Caco-2 (cell line): ENCODE measurements at places on chromosomes 3 and 15. TPM values are rescaled to one million over a fixed set of nuclear protein-coding genes. Genes with fewer than 3 reads are reported as not detected.
A peak's percentile ranks its signal among the peaks of the same experiment; 100 is the strongest.

The LSM3 gene
- total RNA-seq = 19.1 and 20.5 TPM in 2 replicates

The NUTM1 gene
- total RNA-seq = not detected in 2 replicates

The SLCO2A1 gene
- total RNA-seq = 2.2 and 2.5 TPM in 2 replicates

The RBP2 gene
- 26.9 and 28.0 TPM in 2 replicates for total RNA-seq

The ARHGAP31 gene
- 0.25 and 0.49 TPM in 2 replicates for total RNA-seq

The HGD gene
- total RNA-seq = 76.3 and 102 TPM in 2 replicates

The TMEM43 gene
- total RNA-seq = 33.0 and 35.2 TPM in 2 replicates

The C3orf22 gene
- not detected in 2 replicates for total RNA-seq

The TNNC1 gene
- 36.1 and 40.5 TPM in 2 replicates for total RNA-seq

The CPA3 gene
- not detected in 2 replicates for total RNA-seq

The REC114 gene
- not detected in 2 replicates for total RNA-seq

The POLQ gene
- 15.4 and 17.2 TPM in 2 replicates for total RNA-seq

The GADL1 gene
- total RNA-seq = 4.7 and 6.2 TPM in 2 replicates

The TRMT10C gene
- 25.7 and 28.1 TPM in 2 replicates for total RNA-seq

The NEDD4 gene
- total RNA-seq = 27.0 and 33.9 TPM in 2 replicates

The ZNF80 gene
- total RNA-seq = not detected in 2 replicates

The C2CD4A gene
- total RNA-seq = 0.11 and 0.19 TPM in 2 replicates

The FAM107A gene
- total RNA-seq = not detected in 2 replicates

The THRB gene
- 17.5 and 19.4 TPM in 2 replicates for total RNA-seq

The RYR3 gene
- total RNA-seq = 0.66 TPM in 1 of 2 replicates, not detected in the other

- DNase-seq = no peak
Measured at GRCh38 chr3:28326458-28326926, 22.0 kb upstream of the ZCWPW2 start.

DNA sequence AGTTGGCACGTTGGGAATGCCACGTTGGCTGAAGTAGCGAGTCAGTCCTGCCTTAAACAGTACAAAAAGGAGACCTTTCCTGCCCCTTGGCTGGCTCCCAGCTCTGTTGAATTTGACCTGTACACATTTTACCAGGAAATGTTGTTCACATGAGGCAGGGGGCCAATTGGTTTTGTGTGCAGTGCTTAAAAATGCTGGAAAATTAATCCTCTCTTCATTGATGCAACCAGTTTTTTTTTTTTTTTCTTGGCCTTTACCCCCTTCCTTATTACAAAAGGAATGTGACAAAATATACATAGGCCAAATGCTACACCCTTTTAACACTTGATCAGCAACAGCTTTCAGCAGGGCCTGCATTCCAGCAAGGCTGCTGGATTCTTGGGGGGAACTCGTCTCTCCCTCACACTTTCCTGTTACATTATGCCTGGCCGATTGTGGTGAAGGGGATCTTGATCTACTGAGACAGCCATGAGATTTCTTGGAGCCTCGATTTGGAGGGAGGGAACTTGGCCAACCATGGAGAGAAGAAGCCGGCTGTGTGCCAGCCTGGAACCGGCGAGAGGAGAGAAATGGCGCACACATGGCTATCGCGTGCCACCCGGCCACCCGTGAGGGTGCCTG is 93.1 kb downstream of the DNASE1L3 start:
- no peak for DNase-seq

- DNase-seq = no peak
Measured at GRCh38 chr15:28167042-28167441, 67.9 kb upstream of the OCA2 start.

GRCh38 chr15:69125236-69125635 is 35.2 kb upstream of the GLCE start:
- DNase-seq = no peak

GRCh38 chr3:171876680-171877147 is 33.6 kb downstream of the TMEM212 start:
- DNase-seq = no peak

GRCh38 chr15:49521802-49522201 is 98.8 kb downstream of the FGF7 start:
- DNase-seq = peak; percentile 11

GRCh38 chr3:99637368-99638111 is 854 bp upstream of the COL8A1 start:
- no peak for DNase-seq

DNA sequence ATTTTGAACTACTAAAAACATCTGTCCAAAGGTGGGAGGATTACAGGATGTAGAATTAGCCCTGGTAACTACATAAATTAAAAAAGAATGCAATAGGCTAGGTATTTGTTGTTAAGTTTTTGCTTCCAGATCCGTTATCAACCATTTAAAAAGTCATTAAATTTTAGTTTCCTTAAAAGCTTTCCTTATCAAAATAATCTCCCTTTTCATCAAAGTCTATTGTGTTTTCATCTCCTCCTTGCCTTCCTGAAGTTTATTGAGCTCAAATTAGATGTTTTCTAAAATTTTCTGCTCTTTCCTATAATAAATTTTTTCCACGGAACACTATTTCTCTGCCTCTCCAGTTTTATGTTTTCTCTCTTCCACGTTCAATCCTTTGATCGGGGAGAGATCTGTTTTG is 108.6 kb downstream of the MEX3B start:
- DNase-seq = no peak

DNA sequence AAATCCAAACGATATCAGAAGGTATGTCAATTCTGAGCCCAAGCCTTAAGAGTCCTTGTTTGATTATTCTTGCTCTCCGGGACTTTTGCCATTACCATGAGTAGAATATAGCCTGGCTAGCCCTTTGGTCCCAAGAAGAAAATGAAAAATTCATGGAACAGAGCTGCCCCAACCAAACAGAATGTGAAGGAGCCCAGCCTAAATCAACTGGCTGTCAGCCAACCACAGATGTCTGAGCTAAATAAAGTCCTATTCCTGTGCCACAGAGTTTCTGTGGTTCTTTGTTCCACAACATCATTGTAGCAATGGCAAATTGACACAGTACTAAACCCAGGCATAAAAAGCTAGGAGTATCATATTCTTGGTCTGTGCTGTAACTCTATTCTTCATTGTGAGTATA is 185.2 kb downstream of the CPNE4 start:
- no peak for DNase-seq

- no peak for DNase-seq
Measured at GRCh38 chr15:58517682-58518525, 86.1 kb downstream of the LIPC start.

- no peak for DNase-seq
Measured at GRCh38 chr3:190737446-190737845, 125.0 kb downstream of the GMNC start.

DNA sequence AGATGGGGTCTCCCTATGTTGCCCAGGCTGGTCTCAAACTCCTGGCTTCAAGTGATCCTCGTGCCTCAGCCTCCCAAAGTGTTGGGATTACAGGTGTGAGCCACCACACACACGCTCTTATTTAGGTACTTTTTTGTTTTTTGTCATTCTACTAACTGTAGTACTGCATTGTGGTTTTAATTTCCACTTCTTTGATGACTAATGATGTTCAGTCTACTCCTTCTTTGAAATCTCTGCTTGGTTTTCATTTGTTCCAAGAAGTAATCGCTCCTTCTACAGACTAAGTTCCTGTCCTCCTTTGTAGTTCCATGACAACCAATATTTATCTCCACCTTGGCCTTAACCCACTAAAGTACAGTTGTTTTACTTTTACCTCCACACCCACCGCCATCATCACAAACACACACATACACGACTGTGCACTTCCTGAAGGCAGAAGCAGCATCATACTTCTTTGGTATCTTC is 529 bp upstream of the DLEC1 start:
- no peak for DNase-seq

- no peak for DNase-seq
Measured at GRCh38 chr15:56286213-56286612, 42.5 kb upstream of the RFX7 start.

DNA sequence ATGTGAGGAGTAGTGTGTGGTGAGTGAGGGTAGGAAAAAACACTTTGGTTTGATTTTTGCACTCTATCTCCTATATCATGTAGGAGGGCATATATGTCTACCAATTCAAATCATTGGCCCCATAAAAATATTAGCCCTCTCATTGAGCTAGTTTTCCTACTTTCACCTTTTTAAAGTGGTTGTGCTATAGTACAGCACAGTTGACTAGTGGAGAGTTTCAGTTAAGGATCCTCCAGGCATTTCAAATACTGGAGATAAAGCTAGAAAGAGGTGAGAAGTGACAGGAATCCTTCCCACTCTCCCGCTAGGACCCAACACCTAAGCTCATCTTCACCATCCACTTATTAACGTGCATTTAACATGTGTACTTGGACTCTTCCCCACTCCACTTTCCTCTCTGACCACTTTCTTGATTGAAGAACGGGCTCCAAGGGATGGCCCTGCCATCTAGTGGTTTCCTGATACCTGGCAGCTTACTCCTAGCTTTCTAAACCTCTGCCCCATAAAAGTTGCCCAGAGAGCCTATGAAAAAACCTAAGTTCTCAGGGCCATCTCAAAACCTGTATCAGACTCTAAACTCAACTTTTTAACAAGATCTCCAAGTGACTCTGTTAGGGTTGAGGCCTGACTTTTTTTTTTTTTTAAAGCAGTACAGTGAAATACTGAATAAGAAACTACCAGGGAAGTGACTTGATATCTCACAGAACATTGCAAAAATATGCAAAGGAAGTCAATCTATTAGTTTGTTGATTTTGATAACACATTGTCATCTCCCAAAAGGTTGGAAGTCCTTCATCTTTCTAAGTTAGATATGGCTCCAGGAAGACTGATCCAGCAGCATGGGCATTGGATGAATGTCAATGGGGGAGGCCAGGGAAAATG is 17.9 kb downstream of the IL12A start:
- peak; percentile 63 for DNase-seq

DNA sequence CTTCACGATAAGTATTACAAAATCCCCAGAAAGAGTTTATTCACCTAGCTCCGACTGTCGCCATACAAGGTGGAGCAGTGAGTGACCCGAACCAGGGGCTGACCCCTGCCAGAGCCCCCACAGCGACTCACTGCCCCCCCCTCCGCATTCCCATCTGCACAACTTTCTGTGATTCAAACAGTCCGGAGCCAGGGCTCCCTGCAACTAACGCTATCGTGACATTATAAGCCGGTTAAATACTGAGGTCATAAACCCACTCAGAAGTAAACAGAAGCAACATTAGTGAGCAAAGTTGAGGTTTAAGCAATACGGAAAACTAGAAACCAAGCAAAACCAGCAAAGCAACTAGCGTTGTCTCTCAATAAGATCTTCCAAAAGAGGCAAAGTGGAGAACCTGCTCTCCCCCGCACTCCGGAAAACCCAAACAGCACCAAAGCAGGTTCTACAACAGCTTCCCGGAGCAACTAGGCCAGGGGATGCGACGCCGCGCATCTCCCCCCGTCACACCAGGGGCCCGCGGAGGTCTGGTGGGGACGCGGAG is 642 bp downstream of the SCAP start:
- no peak for DNase-seq

DNA sequence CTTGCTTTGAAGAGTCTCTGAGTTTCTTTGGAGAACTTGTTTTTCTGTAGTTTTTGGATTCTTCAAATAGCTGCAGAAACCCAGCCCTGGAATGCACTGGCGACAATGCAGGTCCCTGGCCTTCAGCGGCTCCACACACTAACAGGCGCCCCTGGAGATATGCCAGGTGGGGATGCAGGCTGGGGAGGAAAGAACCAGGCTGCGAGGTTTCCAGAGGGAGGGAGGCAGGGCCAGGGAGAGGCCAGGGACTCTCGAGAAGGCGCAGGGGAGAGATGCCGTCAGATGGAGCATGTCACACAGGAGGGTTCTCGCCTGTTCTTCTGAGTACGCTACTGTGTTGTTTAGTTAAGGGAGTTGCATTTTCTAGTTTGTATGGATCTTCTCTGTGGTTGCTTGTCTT is 283.1 kb downstream of the GABRG3 start:
- no peak for DNase-seq

- DNase-seq = no peak
Measured at GRCh38 chr3:71447803-71448202, 135.7 kb downstream of the FOXP1 start.

DNA sequence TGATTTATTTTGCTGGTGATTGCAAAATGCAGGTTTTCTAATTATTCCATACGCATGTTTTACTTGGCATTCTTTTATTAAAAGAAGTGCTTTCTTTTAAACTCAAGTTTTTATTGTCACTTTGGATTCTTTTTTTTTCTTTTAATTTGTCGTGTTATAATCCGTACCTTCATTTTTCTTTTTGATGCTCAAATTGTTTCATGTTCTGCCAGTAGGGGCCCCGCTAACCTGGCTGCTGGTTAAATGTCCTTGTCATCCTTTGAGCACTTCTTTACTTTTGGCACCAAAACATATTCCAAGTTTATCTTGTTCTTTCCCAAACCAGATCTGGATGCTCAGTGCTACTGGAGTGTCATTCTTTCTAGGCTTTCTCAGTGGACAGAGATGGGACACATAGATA is 31.6 kb downstream of the MED12L start:
- DNase-seq = peak; percentile 12

- no peak for DNase-seq
Measured at GRCh38 chr3:73036694-73037591, 24.5 kb upstream of the EBLN2 start.

GRCh38 chr15:58369261-58369701 is 62.5 kb upstream of the LIPC start:
- DNase-seq = no peak

- no peak for DNase-seq
Measured at GRCh38 chr3:34742151-34742550, 897.2 kb upstream of the ARPP21 start.

DNA sequence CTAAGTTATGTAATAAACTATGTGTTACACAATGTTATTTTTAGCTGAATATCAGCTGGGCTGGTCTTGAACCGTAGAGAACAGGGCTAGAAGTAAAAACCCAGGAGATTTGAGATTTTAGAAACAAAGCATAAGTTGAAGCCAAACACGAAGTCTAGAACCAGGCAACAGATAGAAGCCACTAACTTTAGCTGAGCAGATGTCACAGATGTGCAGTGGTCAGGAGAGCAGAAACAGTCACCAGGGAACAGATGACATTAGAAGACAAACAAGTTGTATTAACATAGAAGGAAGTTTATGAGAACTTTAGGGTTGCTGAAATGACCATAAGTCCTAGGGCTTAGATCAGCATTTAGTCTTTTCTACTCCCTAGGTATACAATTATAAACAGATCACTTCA is 731.0 kb downstream of the ZNF385D start:
- no peak for DNase-seq

DNA sequence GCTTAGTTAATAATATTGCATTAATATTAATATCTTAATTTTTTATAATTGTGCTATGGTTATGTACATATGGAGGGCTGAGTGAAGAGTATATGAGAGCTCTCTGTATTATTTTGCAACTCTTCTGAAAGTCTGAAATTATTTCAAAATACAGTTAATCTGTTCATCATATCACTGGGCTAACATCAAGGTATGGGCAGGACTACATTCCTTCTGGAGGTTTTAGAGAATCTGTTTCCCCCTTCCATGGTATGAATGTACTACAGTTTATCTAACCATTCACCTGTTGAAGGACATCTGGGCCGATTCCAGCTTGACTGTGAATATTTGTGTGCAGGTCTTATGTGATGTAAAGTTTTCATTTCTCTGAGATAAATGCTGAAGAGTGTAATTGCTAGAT is 5.1 kb downstream of the IL20RB start:
- DNase-seq = no peak
